Right cardiac atrium (tissue), 5 donors: ENCODE measurements at places on chromosomes 1 and 21. TPM values are rescaled to one million over a fixed set of nuclear protein-coding genes. Genes with fewer than 3 reads are reported as not detected.
A peak's percentile ranks its signal among the peaks of the same experiment; 100 is the strongest.

Gene PRDM16
- total RNA-seq, result 2.9 TPM

Gene HOOK1
- 12.0 TPM for total RNA-seq

Gene LRRC71
- not detected for total RNA-seq

GRCh38 chr1:175498002-175498401 lies 245.4 kb downstream of the TNR start:
- no peak for DNase-seq

- DNase-seq, result peak; percentile 49
Measured at GRCh38 chr21:26112127-26112742, 58.3 kb downstream of the APP start.

DNA sequence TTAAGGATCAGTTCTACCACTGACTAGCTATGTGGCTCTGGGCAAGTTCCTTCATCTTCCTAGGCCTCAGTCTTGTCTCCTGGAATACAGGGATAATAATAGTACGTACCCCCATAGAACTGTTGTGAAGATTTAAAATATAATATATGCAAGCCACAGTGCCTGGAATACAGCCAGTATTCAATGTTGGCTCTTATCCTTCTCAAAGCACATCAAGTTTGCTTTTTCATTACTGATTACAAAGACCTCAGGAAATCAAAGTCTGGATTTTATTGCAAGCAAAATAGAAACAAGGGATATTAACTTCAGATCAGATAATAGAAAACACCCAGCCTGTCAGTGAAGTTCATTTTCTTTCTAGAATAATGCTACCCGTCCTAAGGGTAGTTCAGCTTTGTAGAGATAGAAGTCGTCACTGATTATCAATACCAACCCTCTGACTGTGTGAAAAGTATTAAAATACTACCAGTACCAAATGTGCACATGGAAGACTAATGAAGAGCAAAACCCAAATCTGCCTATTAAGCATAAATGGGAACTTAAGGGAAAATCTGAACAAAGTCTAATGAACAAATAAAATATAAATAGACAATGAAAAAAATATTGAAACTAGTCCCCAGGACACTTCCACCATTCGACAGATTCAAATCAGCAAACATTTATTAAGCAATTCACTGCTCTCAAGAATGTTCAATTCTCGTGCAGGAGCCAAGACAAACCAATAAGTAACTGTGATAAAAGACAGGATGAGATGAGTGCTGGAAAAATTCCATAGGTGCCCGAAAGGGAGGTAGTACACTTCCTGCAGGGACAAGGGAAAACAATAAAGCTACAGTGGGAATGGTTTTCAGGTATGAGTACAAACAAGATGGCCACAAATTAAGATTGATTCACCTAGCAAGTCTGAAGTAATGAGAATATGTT lies 206.2 kb downstream of the SMYD3 start:
- no peak for DNase-seq

GRCh38 chr21:35428001-35428320 lies 378.9 kb upstream of the RUNX1 start:
- no peak for DNase-seq

DNA sequence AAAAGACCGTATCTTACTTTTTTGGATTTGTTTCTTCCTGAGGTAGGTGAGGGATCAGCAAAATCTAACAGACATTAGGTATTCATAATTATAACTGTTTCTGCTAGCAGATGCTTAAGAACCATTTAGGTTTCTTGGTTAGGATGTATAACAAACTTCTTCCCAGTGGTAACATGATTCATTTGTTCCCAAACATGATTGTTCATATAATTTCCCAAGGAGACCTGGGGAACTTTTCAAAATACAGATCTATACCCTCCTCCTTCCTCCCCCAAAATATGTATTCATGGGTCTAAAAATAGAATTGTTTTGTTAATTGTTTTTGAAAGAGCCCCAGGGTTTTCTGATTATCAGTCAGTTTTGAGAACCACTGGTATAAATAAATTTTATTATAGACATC lies 228.2 kb downstream of the COP1 start:
- no peak for DNase-seq

DNA sequence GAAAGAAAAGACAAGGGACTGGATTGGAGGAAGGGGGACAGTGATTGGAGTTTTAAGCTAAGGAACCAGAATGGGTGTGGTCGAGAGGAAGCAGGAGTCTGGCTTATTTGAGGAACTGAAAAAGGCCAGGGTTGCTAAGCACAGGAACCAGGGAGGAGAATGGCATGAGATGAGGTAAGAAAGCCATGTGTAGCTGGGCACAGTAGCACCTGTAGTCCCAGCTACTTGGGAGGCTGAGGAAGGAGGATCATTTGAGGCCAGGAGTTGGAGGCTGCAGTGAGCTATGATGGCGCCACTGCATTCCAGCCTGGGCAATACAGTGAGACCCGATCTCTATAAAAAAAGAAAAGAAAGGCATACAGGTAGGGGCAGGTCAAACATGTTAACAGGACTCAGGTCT lies 8.1 kb upstream of the KHDRBS1 start:
- DNase-seq, result no peak

GRCh38 chr1:157968508-157968907 lies 24.9 kb upstream of the KIRREL1 start:
- DNase-seq, result no peak

DNA sequence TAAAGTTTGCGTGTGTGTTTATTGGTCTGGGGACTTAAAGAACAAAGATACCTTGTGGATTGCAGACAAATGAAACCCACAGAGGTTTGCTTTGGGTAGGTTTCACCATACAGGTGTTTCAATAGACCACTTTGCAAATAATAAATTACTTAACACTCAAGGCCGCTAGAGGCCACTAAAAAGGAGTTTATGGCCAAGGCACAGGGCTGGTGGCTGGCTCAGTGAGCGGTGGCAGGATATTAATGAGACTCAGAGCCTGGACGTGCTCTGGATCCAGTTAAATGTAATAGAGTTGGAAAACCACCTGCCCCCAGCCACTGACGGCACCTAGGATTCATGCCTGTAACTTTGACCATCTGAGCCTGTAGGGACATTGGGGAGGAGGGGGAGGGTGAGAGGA lies 44.5 kb downstream of the LRRC38 start:
- DNase-seq, result no peak

GRCh38 chr1:50251702-50252101 lies 143.0 kb downstream of the ELAVL4 start:
- no peak for DNase-seq
